ENCODE measurements at places on chromosomes 2 and 18.

GRCh38 chr2:9003616-9004337 is at the start of gene MBOAT2:
MBOAT2 (minus strand) TSS chr2:9003684; CDS start chr2:9003614, 70 bp downstream.
- no peak for DNase-seq

DNA sequence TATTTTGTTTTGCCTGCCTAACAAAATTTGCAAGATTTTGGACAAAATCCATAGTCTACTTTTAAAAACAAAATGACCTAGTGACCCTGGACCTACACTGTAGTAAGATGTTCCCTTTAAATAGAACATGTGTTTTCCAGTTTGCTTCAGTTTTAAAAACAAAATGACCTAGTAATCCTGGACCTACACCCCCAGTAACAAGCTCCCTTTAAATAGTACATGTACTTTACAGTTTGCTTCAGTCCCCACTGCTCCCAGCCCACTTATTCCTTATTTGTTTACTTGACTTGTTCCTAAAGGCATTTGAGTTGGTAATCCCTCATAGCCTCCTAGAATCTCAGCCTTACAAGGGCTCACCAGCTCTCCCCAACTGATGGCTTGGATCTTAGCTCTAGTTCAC is 34.5 kb upstream of the HTR2B start:
- no peak for DNase-seq

- DNase-seq = no peak
Measured at GRCh38 chr2:215790523-215791421, 222.6 kb downstream of the MREG start.

DNA sequence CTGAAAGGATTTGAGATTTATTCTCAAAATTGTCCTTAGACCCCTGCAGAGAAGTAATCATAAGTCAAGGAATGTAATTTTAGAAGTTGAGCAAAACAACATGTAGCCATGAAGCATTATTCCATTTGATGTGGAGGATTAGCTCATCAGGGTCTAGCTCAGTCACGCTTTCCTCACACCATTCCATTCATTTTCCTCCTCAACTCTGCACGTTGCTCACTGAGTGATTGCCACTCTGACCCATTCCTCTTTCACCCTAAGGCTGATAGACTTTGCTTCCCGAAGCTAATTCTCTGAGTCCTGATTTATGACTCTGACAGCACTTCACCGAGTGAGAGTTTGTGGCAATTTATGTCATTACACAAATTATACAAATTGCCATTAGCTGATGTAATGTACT is 820.6 kb upstream of the PIK3C3 start:
- DNase-seq = no peak

GRCh38 chr2:68103030-68103708 is 40.4 kb upstream of the C1D start:
- DNase-seq = no peak

DNA sequence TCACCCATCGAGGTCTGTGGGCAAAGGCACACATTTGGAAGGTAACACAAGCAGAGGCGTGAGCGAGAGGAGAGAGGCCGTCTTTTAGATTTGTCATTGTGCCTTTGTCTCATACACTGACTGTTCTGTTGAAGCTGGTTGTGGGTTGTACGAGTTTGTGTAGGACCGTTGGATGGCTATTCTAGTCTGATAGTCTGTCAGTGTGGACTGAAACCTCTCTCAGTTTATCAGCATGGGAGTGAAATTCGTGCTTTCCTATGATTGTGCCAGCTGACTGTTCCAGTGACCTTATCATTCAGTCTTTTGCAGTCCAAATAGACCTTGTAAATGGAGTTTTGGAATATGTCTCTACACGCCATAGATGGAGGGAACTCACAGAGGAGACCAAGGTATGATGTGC is 143.5 kb downstream of the LDLRAD4 start:
- no peak for DNase-seq

DNA sequence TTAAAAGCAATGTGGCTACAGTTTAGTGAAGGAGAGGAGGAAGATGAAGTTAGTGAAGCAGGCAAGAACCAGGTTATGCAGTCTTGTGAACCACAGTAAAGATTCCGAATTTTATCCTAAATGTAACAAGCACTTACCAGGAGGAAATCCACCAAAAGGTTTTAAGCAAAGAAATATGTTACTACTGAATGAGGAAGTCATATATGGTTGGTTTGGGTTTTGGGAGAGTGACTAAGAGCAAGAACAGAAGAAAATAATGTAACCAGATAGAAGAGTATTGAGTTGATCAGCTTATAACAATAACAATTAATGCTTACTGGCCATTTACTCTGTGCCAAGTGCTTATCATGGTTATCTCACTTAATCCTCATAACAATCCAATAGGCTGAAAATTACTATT is 1.9 kb downstream of the USP37 start:
- DNase-seq = no peak

- no peak for DNase-seq
Measured at GRCh38 chr2:201929281-201930026, 104.2 kb upstream of the FZD7 start.

All from thoracic aorta (tissue), 2 donors.